ENCODE measurements at places on chromosomes 1 and 21.

DNA sequence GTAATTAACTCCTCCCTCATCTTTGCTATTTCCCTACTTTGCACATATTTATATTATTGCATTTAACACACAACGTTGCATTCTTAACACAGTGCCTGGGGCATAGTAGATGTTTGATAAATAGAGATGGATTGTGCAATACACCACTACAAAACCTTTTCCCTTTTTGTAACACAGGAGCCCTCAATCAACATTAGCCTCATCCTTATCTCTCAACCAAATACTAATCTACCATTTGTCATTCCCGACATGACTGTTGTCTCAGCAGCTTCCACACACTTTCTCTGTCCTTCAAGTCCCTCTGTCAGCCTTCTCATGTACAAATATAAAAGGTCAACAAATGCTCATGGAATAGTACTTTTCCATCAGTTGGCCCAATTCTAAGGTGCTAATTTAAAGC is 78.9 kb upstream of the KCNK2 start:
- no peak for DNase-seq

- no peak for DNase-seq
Measured at GRCh38 chr21:38753114-38753513, 52.6 kb upstream of the ETS2 start.

DNA sequence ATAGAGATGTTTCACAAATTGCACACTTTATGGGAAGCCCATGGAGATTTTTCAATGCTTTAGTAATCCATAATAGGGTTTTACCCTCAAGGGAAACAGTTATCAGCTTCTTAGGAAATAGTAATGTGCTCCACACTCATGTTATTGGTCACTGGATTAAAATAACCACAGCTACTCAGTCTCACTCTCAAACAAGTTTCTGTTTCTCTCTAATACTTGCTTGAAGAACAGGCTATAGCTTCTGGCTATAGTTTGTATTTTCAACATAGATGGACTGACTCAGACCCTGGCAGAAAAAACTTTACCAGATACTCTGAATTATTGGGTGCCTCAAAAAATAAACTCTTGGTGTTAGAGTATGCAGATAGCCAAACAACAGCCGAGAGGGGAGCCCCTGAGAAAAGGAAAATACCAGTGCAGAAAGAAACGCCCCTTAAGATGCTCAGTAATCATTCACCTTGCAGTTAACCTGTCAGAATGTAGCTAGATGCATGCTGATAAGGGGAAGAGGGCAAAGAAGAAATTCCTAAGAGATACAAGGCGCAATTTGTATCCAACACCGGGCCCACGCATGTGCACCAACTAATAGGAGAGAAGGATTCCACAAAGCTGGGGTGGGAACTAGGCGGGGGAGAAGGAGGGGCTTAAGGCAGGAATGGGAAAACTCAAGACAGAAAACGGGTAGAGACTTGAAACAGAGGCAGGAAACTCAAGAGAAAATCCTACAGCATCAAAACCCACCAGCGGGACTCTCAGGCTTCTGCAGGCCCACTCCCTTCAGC is 30.4 kb upstream of the PDE4B start:
- no peak for DNase-seq

DNA sequence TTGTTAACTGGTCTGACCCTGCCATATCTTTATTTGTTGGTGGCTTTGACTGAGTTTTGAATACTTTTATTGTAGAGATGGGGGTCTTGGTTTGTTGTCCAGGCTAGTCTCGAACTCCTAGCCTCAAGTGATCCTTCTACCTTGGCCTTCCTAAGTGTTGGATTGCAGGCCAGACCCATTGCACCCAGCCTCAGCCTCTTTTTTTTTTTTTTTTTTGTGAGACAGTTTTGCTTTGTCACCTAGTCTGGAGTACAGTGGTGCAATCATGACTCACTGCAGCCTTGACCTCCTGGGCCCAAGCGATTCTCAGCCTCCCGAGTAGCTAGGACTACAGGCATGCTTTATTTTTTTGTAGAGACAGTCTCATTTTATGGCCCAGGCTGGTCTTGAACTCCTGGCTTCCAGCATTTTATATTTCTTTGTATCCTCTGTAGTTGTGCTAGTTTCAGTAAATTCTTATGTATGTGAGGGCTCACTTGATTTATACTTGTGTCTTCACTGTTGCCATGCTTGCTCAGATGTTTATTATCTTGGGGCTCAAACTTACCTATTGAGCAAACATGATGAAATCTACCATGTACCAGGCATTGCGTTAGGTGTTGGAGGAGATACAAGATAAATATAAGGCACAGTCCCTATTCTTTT is 24.1 kb downstream of the THRAP3 start:
- no peak for DNase-seq

DNA sequence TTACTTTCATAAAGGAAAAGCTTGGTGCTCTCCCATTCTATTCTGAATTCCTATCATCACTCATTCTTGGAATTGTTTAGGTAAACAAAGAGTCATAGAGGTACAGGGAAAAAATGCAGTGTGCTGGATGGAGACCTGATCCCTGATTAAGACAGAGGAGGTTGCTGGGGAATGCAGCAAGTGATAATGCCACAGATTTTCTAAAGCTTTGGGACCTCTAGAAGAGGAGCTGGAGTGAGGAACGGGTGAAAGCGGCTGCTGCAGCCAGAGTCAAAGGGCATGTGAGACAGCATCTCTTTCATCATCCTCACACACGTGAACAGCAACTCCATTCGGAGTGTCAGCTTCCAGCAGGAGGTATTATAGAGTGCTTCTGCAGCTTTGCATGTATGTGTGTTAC is 54.9 kb upstream of the DIPK1A start:
- DNase-seq: no peak

DNA sequence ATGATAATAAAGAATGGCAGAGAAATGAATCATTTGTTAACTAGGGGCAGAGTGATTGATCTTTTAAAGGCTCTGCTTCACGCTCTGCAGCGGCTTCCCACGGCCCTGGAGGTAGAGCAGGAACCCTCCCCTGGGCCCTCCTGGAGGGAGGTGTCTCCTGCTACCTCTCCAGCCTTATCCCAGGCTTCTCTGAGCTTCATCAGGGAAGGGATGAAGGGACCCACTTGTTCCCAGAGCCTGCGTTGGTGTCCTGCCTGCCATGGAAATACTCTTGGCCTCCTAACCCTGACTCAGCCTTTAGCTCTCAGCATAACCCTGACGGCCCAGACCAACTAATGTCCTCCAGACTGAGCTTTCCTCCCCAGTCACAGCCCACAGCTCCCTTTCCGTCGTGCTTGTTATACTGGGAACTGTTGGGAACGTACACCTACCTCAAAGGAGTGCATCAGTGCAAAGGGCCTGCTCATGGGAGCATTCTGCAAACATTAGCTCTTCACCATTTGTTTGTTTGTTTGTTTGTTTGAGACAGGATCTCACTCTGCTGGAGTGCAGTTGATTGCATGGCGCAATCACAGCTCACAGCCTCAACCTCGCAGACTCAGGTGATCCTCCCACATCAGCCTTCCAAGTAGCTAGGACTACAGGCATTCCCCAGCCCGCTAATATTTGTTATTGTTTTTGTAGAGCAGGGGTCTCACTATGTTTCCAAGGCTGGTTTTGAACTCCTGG is 17.4 kb upstream of the HNRNPU start:
- DNase-seq: no peak

Measured in NCI-H1694 treated with DMSO at 0.1 percent for 48 hours (cell line).